ENCODE measurements at places on chromosomes 2 and 18. TPM values are rescaled to one million over a fixed set of nuclear protein-coding genes. Genes with fewer than 3 reads are reported as not detected.

DNA sequence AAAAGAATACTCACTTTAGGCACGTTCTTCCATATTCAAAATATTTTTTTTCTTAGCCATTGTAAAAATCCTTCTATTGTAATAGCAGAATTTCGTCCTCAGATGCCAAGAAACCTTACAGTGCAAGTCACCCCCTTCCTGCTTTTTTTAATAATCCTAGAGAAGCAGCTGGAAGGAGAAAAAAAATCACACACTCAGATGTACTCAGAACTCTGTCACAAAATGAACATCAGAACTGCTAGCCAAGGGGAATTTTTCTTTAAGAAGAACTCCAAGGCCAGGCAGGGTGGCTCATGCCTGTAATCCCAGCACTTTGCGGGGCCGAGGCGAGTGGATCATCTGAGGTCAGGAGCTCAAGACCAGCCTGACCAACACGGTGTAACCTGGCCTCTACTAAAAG lies 127.3 kb upstream of the SPATS2L start:
- no peak for DNase-seq

DNA sequence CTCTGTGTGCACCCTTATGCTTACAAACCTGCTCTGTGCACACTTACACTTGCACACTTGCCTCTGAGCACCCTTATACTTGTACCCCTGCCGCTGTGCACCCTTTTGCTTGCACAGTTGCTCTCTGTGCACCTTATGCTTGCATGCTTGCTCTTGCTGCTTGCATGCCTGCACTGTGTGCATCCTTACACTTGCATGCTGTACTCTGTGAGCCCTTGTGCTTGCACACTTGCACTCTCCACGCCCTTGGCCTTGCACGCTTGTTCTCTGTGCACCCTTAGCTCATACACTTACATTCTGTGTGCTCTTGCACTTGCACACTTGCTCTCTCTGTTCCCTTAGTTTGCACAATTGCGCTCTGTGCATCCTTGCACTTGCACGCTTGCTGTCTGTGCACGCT lies 78.3 kb downstream of the GNAL start:
- DNase-seq: no peak

GRCh38 chr18:9070212-9070611 lies 32.3 kb upstream of the NDUFV2 start:
- DNase-seq: no peak

DNA sequence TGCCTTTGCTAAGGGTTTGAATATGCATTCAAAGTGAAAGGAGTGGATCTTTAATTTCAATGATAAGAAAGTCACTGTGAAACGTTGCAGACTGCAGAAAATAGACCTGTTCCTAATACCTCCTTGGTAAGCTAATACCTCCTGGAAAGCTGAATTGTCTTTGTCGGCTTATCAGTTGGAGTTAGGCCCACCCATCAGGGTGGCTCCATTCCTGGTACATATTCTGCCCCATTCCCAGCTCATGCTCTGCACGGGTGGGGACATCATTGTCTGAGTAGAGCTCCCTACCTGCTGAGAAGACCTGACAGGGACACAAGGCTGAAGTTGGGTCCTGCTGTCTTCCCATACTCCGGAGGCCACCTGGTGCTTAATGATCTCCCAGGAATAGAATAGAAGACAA lies 203.3 kb downstream of the EN1 start:
- no peak for DNase-seq

- DNase-seq: no peak
These were observed 10.3 kb downstream of the TUBB6 start for GRCh38 chr18:12318334-12318697.

- no peak for DNase-seq
These were observed 74.8 kb upstream of the ZBTB14 start for GRCh38 chr18:5370332-5370731.

- DNase-seq: no peak
These were observed 1.1 kb downstream of the PID1 start for GRCh38 chr2:229269941-229270340.

GRCh38 chr2:156325688-156326525 lies 6.6 kb downstream of the NR4A2 start:
- no peak for DNase-seq

GRCh38 chr2:145040433-145040832 lies 520.5 kb upstream of the ZEB2 start:
- DNase-seq: no peak

Gene SP140
- total RNA-seq: 0.89 TPM

Gene CCDC68
- 64.8 TPM for total RNA-seq

Gene IL36A
- total RNA-seq: not detected

Gene IKZF2
- total RNA-seq: 1.8 TPM

Gene PSMA8
- total RNA-seq: not detected

Gene PIEZO2
- not detected for total RNA-seq

Gene CNTNAP5
- total RNA-seq: not detected

Gene KIF1A
- total RNA-seq: 0.37 TPM
